T-helper 1 cell (primary cell): ENCODE measurements at places on chromosomes 12 and 14.

DNA sequence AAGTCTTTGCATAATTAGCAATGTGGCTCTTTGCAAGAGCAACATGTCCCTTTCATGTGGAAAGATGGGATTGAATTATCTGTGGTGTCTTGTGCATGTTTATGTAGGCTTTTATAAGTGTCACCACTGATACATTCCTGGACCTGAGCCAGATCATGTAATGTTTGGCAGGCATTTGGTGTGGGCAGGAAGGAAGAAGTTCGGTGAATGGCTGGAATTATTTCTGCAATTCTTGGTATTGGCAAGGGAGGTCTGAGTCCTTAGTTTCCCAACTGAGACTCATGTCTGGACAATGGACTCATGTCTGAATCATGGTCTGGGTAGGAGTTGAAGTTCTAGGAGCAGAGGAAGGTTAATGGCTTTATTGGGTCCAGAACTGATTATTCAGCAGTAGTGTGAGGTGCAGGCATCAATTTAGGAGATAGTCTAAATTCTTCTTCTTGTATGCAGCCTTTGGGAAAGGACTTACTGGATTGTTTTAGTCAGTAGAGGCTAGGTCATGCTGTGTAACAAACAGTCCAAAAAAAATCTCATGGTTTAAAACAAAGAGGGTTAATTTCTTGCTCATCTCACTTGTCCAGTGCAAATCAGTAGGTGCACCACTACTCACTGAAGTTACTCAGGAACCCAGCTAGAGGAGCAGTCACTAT, 186.5 kb upstream of the LHX5 start:
- DNase-seq: no peak

- DNase-seq: no peak
These were observed 30.9 kb upstream of the ANKRD9 start for GRCh38 chr14:102540315-102541028.

DNA sequence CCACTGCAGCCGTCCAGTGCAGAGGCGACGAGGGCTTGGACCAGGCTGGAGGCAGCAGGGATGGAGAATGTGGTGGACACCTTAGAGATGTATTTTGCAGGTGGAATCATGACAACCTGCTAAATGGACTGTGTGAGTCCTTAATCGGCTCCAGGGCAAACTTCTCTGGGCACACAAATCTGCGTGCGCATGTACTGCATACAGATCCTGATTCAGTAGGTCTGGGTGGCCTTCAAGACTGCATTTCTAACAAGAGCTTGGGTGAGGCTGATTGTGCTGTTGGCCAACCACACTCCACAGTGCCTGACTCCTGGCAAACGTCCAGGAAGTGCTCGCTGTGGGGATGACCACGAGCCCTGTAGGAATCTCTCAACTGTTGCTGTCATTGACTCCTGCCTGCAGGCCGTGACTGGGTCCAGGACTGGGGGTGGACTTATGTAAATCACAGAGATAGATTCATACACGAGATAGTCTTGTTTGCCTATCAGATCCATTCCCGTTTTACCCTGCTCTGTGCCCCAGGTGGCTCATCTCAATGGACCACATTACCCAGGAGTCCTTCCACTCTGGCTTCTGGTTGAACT, 27.2 kb downstream of the JDP2 start:
- no peak for DNase-seq

DNA sequence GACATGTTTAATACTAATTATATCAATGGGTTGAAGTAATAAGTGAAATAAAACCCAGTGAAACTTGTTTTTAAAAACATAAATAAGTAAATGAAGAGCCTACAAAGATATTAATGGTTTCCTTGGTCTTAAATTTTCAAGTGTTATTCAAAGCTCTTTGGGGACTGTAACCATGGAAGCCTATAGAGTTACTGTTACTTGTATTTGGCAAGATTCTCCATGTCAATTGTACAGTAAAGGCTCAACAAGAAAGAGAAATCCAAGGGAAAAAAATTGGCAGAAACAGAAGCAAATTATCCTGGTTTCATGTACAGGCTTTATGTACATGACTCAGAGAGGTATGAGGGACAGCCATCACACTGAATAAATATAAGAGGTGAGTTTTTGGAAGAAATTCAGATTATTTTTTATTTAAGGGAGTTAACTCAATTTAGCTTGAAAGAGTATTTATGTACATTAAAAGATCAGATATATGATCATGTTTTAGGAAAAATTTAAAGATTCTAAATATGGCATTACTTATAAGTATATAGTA, 151.1 kb upstream of the HMGA2 start:
- DNase-seq: no peak

- no peak for DNase-seq
These were observed 11.7 kb downstream of the RTL1 start for GRCh38 chr14:100891501-100892445.

GRCh38 chr14:38116895-38117294, 90.8 kb upstream of the SSTR1 start:
- DNase-seq: no peak

DNA sequence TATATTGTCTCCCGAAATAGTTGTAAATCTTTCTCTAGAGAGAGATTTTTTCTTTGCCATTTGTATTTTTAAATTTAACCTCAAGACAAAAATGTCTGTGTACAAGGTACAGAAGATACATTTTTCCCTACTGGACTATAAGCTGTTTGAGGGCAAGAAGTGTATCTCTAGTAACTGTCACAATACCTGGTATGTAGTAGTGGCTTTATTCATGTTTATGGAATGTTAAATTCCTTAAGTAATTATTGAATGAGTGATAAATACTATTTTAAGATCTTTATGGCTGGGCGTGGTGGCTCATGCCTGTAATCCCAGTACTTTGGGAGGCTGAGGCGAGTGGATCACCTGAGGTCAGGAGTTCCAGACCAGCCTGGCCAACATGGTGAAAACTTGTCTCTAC, 24.4 kb upstream of the CDK17 start:
- DNase-seq: no peak

DNA sequence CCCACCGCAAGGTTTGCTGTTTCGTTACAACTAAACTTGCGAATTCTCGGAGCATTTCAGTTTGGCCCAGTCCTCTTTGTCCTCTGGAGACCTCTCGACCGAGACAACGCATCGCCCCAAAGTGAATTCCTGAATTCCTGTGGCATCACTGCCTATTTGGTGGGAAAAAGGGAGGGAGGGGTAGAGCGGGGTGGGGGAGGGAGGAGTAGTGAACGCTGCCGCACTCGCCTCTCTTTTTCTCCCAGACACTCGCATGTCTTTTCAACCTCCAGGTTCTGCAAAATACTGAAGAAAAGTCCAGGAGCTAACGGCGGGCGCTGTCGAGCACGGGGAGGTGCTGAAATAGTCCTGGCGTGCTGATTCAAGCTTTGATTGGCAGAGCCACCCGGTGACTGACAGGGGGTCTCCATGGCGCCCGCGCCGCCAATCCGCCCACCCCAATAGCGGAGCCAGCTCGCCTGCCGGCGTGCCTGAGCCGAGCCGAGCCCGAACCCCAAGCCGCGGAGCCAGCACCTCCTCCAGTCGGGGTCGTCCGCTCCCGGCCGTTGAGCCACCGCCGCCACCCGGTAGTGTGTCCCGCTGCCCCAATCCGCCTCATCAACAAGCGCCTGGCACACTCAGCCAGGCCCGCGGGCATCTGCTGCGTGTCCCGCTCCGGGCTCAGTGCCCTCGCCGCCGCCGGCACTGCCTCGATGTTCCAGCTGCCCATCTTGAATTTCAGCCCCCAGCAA, at the start of gene SIX6:
TSS of gene SIX6 (plus strand) at position 440 of the 731 bp plus-strand sequence. CDS start at position 693, 253 bp downstream.
- DNase-seq: no peak

GRCh38 chr14:89965839-89966238, 10.1 kb downstream of the TDP1 start:
- DNase-seq: no peak

- DNase-seq: no peak
These were observed 62.4 kb downstream of the TMEM30B start for GRCh38 chr14:61218767-61219166.

GRCh38 chr12:86484473-86484872, 228.3 kb upstream of the MGAT4C start:
- DNase-seq: no peak

- no peak for DNase-seq
These were observed 99.9 kb downstream of the RAD51B start for GRCh38 chr14:67919259-67920032.

DNA sequence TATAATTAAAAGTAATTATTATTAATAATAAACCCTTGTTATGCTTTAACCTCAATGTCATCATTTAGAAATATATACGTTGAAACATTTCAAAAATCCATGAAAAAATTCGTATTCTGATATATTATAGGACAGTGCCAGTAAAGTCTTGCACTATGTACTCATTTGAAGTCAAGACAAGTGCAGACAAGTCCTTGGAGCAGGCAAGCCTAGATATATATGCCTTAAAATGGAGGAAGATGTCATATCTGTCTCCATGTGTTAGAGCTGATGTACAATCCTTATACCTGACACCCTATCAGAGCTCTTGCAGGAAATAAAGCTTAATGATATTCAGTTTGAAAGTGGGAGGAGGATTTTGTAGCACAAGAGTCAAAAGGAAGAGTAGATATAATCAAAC, 310.4 kb downstream of the KCNH5 start:
- DNase-seq: no peak

DNA sequence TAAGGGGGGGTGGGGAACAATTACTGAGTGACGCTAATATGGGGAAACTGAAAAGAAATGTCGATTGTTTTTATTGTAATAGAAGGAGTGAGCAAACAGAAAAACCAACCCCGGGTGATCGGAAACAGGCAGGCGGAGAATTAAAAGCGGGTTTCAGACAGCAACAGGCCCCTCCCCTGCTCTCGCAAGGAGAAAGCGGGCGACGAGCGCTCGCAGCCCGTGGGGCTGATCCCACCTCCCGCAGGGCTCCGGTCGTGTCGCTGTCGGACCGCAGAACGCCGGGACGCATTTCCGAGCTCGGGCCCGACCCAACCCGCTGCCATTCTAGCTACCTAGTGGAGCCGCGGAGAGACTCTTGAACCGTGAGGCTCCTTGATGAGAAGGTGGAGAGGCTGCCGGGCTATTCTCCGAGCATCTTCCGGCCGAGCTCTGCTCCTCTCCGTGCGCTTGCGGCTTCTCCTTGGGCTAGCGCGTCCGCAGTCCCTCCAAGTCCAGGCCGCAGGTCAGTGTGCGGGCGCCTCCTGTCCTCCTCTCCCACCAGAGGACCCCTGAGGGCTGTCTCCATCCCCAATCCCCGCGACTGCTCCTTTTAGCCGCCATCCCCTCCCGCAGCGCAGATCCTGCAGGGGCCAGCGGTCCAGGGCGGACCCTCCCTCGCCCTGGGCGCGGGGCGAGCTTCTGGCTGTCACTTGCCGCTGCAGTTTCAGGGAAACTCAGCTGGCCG, 4.1 kb upstream of the PAX9 start:
- DNase-seq: no peak

GRCh38 chr14:42078345-42078744, 471.7 kb downstream of the LRFN5 start:
- DNase-seq: no peak

GRCh38 chr14:54342806-54343205, 54.0 kb upstream of the CDKN3 start:
- DNase-seq: no peak

DNA sequence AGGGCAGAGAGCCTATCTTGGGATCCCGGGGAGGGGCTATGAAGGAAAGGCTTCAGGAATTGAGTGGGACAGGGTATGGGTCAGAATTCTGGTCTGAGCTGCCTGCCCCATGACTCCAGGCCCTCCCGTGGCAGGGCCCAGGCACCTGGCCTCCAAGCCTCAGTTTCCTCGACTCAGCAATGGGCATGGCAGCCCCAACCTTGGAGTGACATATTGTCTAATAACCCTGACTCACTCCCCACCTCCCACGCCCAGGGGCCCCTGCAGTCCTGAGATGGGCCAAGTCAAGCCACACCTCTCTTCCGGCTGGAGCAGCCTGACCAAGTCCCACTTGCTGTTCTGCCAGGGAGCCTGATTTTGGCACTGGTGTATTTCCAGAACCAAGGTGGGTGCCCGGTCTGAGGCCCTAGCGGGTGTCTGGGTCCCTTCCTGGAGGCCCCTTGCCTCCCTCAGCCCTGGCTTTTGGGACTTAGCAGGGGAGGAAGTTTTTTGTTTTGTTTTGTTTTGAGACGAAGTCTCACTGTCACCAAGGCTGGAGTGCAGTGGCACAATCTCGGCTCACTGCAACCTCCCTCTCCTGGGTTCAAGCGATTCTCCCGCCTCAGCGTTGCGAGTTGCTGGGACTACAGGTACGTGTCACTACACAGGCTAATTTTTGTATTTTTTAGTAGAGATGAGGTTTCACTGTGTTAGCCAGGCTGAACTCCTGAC, 40.3 kb upstream of the RCOR1 start:
- DNase-seq: no peak

DNA sequence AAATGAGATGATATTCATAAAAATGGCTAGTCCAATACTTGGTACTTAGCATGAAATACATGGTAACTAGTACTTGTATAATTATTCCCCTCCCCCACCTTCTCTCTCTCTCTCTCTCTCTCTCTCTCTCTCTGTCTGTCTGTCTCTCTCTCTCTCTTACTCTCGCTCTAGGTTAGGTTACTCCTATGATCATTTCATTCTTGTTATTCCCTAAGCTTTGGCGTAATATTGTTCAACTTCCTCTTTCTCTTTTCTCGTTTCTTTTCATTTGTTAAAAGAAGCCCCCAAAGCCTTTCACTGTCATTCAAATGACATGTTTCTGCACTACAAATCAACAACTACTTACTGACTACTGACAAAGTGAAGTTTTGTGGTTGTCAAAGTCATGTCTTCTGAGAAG, 89.8 kb downstream of the GRIP1 start:
- no peak for DNase-seq
